Activated CD4-positive, alpha-beta T cell treated with anti-CD3 and anti-CD28 coated beads for 36 hours (primary cell): ENCODE measurements at places on chromosomes 12 and 14. TPM values are rescaled to one million over a fixed set of nuclear protein-coding genes. Genes with fewer than 3 reads are reported as not detected.

GRCh38 chr12:42652048-42652447 is 62.5 kb upstream of the PRICKLE1 start:
- DNase-seq, result no peak

Gene PEX5
- total RNA-seq, result 25.4 TPM

DNA sequence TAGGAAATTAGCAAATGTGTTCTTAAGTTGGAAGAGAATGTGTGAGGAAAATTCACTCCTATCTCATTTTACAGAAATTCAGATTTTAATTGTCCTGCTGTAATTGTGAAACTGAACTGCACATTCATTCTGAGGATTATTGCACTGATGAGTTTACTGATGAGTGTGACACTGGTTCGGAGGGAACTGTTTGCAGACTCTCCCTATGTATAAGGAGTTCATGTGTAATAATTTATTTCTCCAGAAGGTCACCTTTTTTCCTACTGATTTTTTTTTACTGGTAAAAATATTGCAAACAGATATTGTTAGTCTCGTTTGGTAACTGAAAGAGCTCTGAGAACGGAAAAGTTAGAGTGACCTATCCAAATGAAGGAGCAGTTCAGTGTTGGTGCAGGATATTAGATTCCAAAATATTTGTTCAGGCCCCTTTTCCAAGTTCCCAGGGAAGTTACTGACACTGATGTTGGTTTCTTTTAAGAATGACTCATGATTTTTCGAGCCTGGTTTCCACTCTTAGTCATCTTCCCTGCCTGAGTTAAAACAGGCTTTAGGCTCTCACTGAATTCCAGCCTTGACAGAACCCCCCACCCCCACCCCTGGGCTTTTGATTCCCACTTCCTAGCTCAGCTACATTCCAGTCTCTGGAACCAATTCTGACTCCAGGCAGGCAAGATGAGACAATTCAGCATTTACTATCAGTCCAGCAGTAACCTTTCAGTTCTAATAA is 18.4 kb downstream of the ANO6 start:
- DNase-seq, result no peak

GRCh38 chr12:25800101-25800500 is 158.4 kb upstream of the RASSF8 start:
- no peak for DNase-seq

DNA sequence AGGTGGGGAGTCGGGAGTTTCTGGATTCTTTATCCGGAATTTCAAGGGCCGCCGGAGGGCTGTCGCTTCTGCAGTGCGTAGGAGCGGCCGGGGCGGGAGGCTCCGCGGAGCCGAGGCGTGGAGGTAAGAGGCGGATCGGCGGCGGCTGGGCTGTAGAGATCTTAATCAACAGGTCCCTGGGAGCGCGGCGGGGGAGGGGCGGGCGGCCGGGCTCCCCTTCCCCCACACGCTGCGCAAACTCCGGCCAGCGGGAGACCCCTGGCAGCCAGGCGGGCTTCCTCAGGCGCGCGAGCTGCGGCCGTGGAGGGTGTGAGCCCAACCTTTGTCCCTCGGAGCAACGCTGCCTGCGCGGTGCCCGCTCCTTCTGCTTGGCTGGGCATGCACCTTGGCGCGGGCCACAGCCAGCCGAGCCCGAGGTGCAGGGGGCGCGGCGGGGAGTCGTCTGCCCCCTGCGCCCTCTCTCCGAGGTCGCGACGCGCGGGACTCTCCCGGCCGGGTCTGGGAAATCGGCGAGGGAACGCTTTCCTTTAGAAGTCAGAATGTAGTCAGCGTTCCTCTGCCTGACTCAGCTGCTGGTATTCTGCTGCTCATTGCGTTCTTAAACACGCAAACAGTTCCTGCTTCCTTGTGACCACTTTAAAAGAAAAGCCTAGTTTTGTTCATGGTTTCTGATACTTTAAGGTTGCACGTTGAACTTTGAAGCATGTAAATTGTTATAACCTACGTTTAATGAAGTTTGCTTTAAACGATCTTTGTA is at the start of gene PALS1:
PALS1 (plus strand) TSS at position 25 of the 757 bp plus-strand sequence. CDS start 37,736 bp downstream, outside the sequence.
- peak; percentile 69 for DNase-seq

Gene TMEM179
- not detected for total RNA-seq

- no peak for DNase-seq
Measured at GRCh38 chr12:40127408-40127807, 21.5 kb upstream of the SLC2A13 start.
